SJCRH30 (cell line): ENCODE measurements at places on chromosomes 1 and 21. TPM values are rescaled to one million over a fixed set of nuclear protein-coding genes. Genes with fewer than 3 reads are reported as not detected.
A peak's percentile ranks its signal among the peaks of the same experiment; 100 is the strongest.

The SPATA1 gene
- 0.97 TPM in 1 of 2 replicates, not detected in the other for total RNA-seq

DNA sequence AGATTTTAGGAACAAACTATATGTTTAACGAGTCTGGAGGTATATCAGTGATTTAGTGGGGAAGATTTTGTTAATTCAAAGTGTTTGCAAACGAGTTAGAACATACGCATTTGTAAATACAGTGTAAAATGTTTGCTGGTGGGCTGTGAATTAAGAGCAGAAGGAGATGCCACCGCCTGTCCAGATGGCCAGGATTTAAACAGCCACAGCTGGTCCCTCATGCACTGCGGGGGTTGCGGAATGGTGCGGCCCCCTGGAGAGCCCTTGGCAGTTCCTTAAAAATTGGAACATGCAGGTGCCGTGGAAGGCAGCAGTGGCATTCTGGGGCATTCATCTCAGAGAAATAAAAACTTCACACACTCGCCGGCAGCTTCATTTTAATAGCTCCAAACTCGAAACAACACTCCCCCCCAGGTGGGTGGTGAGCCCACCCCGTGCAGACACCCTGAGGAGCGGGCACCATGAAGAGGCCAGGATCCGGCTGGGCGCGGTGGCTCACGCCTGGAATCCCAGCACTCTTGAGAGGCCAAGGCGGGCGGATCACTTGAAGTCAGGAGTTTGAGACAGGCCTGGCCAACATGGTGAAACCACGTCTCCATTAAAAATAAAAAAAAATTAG is 3.5 kb upstream of the C1orf159 start:
- H3K27me3 ChIP-seq = peaks cover 33% of the 10 kb centered on the region
- H3K36me3 ChIP-seq = no peaks in the 10 kb centered on the region
- no peak overlapping the region for H3K4me3 ChIP-seq
- H3K4me1 ChIP-seq = peaks cover 18% of the 10 kb centered on the region; the same call in 1 of the 2 replicates
- H3K27ac ChIP-seq = no peak overlapping the region

GRCh38 chr1:61757950-61758349 is 15.7 kb downstream of the PATJ start:
- DNase-seq = no peak
- no peaks in the 10 kb centered on the region for H3K36me3 ChIP-seq
- H3K27me3 ChIP-seq = no peaks in the 10 kb centered on the region
- H3K4me3 ChIP-seq = no peak overlapping the region

The CFHR2 gene
- total RNA-seq = not detected in 2 replicates

- H3K36me3 ChIP-seq = no peaks in the 10 kb centered on the region
- H3K4me1 ChIP-seq = no peaks in the 10 kb centered on the region
- no peak overlapping the region for H3K4me3 ChIP-seq
- no peak overlapping the region for H3K27ac ChIP-seq
- H3K27me3 ChIP-seq = no peaks in the 10 kb centered on the region
- DNase-seq = peak; percentile 34
Measured at GRCh38 chr1:67347688-67348472, 40.2 kb downstream of the IL12RB2 start.

GRCh38 chr1:7511381-7511780 is 259.7 kb upstream of the VAMP3 start:
- H3K27ac ChIP-seq = no peak overlapping the region
- no peak for DNase-seq
- peaks cover 29% of the 10 kb centered on the region for H3K27me3 ChIP-seq
- no peaks in the 10 kb centered on the region for H3K36me3 ChIP-seq

DNA sequence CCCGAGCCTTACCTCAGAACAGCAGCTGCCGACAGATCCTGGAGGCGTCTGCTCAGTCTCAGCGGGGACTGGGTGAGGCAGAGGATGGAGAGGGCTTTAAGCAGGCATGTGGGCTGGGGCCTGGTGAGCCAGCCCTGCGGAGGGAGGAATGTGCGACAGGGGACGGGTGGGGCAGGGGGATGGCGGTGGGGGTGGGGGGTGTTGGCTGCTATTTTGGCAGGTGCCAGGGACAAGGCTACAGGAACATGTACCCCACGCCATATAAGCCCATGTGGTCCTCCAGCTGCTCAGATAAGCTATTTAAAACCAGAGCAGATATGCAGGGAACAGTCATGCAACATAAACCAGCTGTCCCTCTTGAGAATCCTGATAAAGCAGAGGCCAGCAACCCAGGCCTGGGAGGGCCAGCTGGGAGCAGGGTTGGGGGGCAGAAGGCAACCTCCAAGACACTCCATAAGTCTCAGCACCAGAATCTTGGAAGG is at the start of gene TNNT2:
TSS of gene TNNT2 (minus strand) at position 70 of the 482 bp plus-strand sequence. CDS start 4,426 bp downstream, outside the sequence.
- peak; percentile 92 for DNase-seq
- H3K36me3 ChIP-seq = no peaks in the 10 kb centered on the region
- H3K4me1 ChIP-seq = peaks cover 55% of the 10 kb centered on the region
- peak within 1 kb of the TSS; percentile 57 for H3K4me3 ChIP-seq

GRCh38 chr1:40185951-40186864 is 25.0 kb downstream of the RLF start:
- H3K27ac ChIP-seq = no peak overlapping the region
- peaks cover 12% of the 10 kb centered on the region for H3K36me3 ChIP-seq
- no peaks in the 10 kb centered on the region for H3K27me3 ChIP-seq
- H3K4me3 ChIP-seq = no peak overlapping the region
- H3K4me1 ChIP-seq = peaks cover 10% of the 10 kb centered on the region; the same call in 1 of the 2 replicates
- no peak for DNase-seq

The OR6K3 gene
- total RNA-seq = not detected in 2 replicates

The RNF186 gene
- total RNA-seq = 0.73 and 0.86 TPM in 2 replicates

GRCh38 chr1:23558872-23559135 is 497 bp downstream of the ID3 start:
- H3K27me3 ChIP-seq = no peaks in the 10 kb centered on the region
- H3K4me1 ChIP-seq = peaks cover 51% of the 10 kb centered on the region
- no peak for DNase-seq
- H3K27ac ChIP-seq = peak overlapping the region; percentile 99
- H3K36me3 ChIP-seq = peaks cover 21% of the 10 kb centered on the region

- H3K36me3 ChIP-seq = no peaks in the 10 kb centered on the region
- H3K4me3 ChIP-seq = no peak overlapping the region
- H3K4me1 ChIP-seq = no peaks in the 10 kb centered on the region
- H3K27me3 ChIP-seq = no peaks in the 10 kb centered on the region
- no peak for DNase-seq
Measured at GRCh38 chr1:193747579-193747978, 561.2 kb upstream of the B3GALT2 start.

DNA sequence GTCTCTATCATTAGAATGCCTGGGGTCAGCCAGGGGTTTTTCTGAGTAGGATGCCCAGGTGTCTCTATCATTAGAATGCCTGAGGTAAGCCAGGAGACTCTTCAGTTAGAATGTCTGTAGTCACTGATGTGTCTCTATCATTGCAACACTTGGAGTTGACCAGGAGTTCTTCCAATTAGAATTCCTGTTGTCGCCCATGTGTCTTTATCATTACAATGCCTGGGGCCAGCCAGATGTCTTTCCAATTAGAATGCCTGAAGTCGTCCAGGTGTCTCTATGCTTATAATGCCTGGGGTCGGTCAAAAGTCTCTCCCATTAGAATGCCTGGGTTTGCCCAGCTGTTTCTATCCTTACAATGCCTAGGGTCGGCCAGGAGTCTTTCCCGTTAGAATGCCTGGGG is 55.8 kb downstream of the RNF187 start:
- no peaks in the 10 kb centered on the region for H3K4me1 ChIP-seq
- no peak overlapping the region for H3K4me3 ChIP-seq
- H3K27ac ChIP-seq = no peak overlapping the region

The S100A7A gene
- total RNA-seq = not detected in 2 replicates

The MNDA gene
- not detected in 2 replicates for total RNA-seq
